Dermis microvascular lymphatic vessel endothelial cell (primary cell): ENCODE measurements at places on chromosomes 3 and 15. TPM values are rescaled to one million over a fixed set of nuclear protein-coding genes. Genes with fewer than 3 reads are reported as not detected.

DNA sequence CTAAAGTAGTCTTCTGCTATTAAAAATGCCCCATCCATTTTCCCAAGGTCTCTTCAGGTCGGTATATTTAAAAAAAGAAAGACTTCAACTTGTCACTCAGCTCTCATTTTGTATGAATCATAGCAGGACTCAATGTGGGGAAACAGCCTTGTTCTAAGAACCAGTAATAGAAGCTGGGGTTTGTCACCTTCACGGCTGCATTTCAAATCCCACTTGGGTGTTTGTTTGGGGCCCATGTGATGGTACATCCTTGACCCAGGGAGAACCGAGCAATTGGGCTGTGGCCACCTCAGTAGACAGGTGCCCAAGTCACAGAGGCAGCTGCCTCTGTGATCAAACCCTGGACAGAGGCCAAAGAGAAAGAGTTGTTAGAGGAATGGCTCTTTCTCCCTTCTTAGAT, 70.3 kb upstream of the ARL8B start:
- DNase-seq, result no peak

DNA sequence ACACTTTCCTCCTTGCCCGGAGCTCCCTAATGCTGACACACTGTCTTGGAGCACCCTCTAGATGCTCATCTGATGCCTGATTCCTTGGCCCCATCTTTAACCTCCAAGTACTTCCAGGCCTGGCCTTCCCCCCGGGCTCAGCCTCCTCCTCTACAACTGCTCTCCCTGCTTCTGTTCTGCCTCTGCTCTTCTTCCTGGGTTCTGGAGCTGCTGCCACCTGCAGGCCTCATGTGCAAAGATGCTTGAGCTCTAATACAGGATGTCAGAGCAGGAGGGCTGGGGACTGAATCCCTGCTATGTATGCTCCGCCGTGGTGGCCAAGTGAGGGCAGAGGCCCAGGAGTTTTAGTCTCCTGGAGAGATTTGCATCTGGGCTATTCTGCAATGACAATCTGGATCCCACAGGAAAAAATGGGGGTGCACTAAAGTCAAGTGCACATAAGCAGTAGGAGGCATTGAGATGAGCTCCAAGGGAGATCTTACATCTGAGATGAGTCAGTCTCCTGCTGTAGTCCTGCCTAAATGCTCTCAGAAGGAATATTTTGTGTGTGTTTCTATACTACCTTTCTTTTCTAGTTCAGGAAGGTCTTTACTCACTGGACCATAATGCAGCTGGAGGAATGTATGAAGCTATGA, 296.3 kb downstream of the UACA start:
- DNase-seq, result peak; percentile 22

The ADAMTS9 gene
- 33.4 and 38.2 TPM in 2 replicates for total RNA-seq

DNA sequence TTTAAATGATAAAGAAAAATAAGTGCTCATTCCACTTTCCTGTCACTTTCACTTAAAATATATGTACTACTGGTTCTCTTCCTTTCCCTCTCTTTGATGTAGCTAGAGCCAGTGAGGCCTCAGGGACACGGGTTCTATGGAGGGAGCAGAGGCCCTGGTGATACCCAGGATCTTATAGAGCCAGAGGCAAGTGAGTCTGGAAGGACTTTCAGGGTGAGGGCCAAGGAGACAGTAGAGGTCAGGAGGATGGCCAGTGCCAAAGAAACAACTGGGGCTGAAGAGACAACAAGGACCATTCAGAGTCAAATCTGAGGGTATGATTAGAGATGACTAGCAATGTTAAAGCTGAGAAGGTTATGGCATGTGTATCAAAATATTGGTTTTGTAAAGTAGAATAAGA, 124.1 kb upstream of the GOLGA6L6 start:
- no peak for DNase-seq

The HAPLN3 gene
- total RNA-seq, result 64.8 and 119 TPM in 2 replicates
